ENCODE measurements at places on chromosomes 5 and 9.

GRCh38 chr5:81533629-81534405 lies 139.9 kb upstream of the ACOT12 start:
- no peak for DNase-seq

GRCh38 chr5:32004404-32004803 lies 169.7 kb downstream of the GOLPH3 start:
- DNase-seq: no peak

DNA sequence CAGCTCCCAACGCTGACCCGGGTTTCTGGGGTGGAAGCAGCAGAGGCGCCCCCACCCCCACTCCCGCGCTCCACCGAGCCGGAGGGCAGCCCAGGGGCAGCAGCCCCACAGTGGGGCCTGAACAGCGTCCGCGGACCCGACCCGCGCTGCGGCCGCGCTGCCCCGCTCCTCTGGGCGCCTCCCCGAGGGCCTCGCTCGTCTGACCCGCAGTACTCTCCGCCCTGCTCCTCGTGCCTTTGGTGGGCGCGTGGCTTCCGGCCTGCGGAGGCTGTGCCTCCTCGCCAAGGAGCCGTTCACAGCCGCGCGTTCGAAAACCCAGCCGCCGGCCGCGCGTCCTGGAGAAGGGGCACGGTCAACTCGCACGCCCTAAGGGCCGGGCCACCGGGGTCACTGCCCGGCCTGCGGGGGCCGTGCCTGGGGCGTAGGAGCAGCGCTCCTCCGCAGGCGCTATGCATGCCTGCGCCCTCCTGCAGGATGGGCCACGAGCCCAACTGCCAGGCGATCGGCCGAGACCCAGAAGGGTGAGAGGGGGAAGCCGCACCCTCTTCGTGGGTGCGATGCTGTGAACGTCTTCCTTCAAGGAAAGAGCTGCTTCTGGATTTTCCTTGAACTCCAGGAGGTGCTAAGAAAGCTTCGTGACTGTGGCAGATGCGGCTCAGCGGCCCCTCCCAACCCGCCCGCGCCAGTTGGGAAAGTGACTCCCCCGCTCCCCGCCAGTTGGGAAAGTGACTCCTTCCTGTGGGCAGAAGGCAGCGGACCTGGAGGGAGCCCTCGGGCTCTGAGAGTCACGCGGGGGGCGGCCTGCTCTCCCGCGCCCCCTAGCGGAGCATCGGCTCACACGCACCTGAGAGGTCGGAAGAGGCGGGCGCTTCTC lies 82.7 kb downstream of the HSD17B3 start:
- DNase-seq: peak; percentile 24

- no peak for DNase-seq
Measured at GRCh38 chr5:89473196-89473595, 590.2 kb upstream of the MEF2C start.

DNA sequence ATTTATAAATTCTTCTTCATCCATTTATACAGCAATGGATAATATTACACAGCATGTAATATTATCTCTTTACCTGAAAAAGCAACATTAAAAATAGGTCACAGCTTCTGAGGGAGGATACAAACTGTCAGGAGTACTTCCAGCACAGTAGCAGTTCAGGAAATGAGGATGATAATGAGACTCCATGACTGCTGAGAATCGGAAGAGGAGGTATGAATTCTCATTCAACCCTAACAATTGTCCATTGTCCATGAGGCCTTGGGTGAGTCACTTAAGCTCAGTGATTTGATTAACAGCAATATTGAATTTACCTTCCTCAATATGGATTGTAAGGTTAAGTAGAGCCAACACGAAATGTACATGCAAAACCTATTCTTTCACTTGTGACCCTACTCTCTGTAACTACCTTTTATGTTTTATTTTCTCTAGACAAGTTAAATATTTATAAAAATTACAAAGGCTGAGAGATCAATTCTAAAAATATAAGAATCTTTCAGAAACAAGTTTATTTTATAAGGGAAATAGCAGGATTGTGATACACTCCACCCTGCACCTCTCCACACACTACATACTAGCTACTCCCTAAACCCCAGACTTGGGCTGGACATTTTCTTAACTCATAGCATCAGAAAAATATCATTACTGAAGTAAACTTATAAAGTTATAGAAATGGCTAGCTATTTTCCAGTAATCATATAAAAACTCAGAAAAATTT lies 159.1 kb upstream of the ACOT12 start:
- no peak for DNase-seq

DNA sequence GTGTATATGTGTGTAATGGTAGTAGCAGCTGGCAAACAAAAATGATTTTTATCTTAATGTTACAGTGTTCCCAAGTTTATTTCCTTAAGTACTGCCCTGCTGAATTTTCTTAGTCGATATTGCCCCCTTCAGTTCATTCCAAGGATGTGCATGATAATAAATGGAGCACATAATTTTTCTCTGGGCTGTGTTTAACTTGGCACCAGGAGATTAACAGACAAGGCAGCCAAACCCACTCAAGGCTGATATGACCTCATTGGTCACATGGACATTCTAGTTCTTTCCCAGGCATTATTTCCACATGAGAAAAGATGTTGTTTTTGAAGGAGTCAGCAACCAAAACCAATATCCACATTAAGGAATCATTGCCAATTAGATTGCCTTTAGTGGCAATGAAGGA lies 61.8 kb downstream of the COX7C start:
- DNase-seq: peak; percentile 24

- DNase-seq: no peak
Measured at GRCh38 chr5:55356896-55357295, 49.1 kb downstream of the MTREX start.

DNA sequence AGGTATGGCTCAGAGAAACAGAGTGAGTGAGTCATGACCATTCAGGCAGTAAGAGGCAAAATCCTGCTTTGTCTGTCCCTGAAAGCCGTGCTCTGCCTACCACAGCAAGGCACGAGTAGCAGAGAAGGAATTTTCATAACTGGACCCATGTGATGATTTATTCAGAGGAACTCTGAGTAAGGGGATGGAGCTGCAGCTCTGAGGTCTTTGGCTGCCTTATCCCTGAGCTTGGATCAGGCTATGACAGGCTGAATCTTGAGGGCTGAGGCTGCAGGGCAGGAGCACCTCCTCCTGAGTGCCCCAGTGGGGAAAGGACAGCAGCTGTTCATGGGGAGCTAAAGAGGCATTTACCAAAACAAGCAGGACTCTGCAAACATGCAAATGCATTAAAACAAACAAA lies 183.4 kb downstream of the PAPPA start:
- no peak for DNase-seq

- DNase-seq: no peak
Measured at GRCh38 chr5:39518516-39518915, 93.7 kb upstream of the DAB2 start.

DNA sequence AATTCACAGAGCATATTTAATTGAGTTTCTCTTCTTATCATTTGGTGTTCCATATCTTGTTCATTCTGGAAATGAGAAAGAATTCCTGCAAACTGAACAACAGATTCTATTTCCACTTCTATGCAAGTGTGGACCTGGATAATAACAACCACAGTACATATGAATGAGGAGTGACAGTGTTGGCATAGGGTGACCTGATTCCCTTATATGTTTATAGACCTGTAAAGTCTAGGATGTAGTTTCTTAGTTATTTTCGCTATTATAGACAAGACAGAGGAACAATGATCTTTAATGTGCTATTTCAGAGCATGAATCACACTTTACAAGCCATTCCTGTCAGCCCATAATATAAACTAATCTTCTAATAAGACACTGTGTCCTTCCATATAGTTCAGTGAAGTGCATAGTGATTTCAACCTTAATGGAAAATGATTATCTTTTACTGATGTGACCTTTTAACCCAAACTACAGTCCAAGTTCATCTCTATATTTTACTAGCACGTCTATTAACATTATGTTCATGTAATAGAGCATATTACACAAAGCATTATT lies 88.2 kb upstream of the FAM174A start:
- no peak for DNase-seq

DNA sequence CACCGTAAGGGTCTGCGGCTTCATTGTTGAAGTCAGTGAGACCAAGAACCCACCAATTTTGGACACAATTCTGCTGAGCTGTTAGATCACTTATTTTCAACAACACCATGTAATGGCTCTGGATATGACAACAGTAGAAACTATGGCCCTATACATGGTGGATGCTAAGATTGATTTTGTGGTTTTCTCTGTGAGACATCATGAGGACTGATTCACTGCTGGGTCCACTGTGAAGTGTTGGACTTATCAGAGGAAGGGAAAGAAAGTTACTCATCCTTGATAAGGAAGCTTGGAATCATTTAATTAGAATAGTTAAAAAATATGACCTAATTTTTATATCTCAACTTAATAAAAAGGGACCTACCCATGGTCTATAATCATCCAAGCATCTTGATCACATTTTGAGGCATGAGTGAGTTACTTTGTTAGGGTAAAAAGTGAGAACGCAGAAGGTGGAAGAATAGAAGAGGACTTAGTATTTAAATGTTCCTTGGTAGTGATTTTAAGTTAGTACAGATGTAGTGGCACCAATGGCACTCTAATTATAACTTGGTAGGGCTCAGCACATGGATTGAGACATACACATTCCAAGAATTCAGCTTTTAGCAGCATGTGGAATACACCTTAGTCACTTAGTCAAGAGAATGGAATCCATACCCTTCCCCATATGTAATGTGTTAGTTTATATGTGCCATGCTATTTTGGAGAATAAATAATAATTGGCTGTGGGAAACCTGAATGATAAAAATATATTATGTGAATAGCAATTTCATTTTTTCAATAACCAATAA lies 123.5 kb upstream of the CD180 start:
- DNase-seq: no peak

All from CD4-positive, alpha-beta T cell treated with Interferon alpha-2 for 1 hour (primary cell).